ENCODE measurements at places on chromosomes 4 and X.

- DNase-seq: no peak
Observed at GRCh38 chr4:114649908-114650307, 51.3 kb downstream of the UGT8 start.

GRCh38 chr4:25235401-25235800 is 1.6 kb downstream of the PI4K2B start:
- DNase-seq: peak; percentile 21

DNA sequence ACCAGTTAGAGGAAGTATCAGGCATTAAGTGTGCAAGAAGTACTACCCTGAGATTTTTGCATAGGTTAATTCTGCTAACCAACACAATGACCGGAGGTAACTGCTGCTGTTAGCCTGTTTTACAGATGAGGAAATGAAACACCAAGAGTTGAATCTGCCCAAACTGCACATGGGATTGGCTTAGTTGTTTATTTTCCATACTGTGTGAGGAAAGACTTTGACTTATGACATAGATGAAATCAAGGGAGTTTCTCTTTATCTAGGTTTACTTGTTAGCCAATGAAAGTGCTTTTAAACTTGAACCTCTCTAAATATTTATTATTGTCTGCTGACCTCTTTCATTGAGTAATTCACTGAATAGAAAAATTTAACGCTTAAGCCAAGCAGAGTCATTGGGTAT is 10.3 kb downstream of the GUCY1B1 start:
- DNase-seq: no peak

- DNase-seq: no peak
Observed at GRCh38 chr4:142043509-142043908, 407.1 kb downstream of the IL15 start.

DNA sequence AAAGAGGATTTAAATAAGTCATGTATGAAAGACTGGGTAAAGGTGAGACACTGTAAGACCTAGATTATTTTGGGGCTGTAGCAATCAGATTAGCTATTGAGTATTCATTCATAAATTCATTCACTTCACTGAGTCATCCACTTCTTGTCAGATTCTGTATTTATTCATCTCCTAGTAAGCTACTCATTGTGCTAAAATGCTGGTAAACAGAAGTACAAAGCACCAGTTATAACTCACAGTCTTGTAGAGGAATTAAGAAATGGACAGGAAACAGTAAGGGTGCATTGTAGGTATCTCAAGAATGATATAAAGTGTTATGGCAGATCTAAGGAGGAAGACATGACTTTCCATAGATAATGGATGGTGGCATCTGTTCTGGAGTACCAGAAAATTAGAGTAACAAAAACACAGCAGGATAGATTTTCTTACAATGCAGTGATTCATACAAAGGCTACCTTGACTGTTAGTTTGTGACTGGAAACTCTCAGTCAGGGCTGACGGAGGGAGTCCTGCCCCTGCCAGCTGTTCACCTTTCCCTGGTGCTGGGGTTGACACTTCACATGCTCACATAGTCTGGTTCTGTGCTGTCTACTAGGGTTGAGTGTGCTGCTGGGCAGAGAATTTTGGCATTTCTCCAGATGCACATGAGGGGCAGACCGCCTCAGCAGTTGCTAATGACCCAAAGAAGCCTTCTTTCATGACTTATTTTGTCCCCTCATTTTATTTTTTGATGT is 26.5 kb upstream of the HAND2 start:
- DNase-seq: peak; percentile 29

DNA sequence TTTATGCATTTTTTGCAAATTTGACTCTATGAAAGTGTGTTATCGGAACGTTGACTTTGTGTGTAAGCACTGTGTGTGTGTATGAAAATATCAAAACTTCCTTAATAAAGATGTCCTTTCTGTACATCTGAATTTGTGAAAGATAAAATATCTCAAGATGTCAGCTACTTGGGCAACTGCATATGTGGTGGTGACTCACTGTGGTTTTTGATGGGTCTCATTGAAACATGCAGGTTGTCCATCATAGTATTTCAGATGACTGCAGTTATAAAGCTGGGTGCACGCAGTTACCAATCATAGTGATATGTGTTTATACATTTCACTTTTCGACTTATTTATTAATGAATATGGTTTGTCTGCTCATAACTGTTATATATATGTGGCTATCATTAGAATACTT is 19.7 kb upstream of the BBS12 start:
- no peak for DNase-seq

DNA sequence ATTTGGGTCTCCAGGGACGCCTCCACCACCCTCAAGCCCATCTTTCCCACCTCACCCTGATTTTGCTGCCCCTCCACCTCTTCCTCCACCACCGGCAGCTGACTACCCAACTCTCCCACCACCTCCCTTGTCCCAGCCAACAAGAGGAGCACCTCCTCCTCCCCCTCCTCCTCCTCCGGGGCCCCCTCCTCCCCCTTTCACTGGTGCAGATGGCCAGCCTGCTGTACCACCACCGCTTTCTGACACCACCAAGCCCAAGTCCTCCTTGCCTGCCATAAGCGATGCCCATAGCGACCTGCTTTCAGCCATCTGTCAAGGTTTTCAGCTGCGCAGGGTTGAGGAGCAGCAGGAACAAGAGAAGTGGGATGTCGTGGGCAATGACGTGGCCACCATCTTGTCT is 32.4 kb upstream of the ZNF81 start:
- no peak for DNase-seq

Measured in NCI-H2171 treated with DMSO at 0.1 percent for 48 hours (cell line).